ENCODE measurements at places on chromosomes 6 and 20. TPM values are rescaled to one million over a fixed set of nuclear protein-coding genes. Genes with fewer than 3 reads are reported as not detected.

Gene ASIP
- total RNA-seq, result not detected

Gene CST1
- not detected for total RNA-seq

DNA sequence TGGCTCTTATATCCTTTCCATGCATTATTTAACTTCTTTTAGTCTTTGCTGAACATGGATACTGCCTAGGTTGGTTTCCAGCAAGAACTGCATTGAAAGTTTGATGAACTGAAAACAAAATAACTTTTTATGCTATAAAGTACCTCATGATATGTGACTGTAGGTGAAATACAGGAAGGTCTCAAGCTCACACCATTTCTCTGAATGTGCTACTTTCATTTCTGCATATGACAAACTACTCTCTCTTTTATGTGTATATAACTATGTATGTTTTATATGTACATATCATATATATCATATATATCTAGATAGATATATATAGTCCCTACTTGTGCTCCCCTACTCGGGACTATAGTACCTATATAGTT, 65.9 kb downstream of the AIG1 start:
- no peak for DNase-seq

DNA sequence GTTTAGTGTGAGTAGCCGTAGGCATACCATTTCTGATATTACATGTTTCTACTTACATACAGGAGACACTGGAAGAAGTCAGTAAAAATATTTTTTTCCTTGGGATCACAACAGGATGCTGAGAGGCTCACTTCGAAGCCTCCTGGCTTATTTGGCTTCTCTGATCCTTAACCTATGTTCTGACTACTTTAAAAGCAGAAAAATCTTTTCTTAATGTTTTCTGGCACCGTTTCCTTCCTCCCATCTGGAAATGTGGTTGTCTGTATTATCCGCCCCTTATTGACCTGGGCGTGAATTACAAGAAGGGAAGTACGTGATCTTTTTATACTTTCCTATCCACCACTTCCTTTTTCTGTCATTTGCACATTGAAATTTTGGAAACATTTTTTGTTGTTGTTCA, 379.6 kb downstream of the COL12A1 start:
- no peak for DNase-seq

DNA sequence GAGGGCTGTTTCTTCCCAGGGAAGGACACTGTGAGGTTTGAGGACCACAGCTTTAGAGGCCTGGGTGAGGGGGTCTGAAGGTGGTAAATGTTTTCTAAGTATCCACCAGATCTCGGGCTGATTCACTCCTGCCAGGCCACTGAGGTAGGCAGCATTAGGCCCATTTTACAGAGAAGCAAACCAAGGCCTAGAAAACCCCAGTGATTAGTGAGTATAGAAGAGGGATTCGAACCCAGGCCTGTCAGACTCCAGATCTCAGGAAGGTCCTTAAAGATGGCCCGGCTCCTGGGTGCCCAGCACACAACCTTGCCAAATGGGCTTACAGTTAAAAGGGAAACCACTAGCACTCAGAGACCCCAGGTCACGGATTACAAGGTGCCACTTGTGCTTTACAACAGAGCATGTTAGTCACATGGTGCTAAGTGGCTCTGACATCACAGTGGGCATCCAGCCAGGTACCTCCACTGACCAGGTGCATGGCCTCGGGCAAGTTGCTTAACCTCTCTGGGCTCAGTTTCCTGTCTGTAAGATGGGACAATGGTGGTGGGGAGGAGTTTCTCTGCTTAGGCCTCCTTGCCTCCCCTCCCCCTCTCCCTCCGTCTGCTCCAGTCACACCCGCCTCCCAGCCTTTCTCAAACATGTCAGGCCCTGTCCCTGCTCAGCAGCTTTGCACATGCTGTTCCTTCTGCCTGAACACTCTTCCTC, 18.8 kb upstream of the SIRPA start:
- peak; percentile 11 for DNase-seq

All from activated T-cell treated with anti-CD3 and anti-CD28 coated beads, Interleukin-2, amount 50 U/mL, for 72 hours (primary cell).